Fibroblast of skin of left biceps (primary cell): ENCODE measurements at places on chromosomes 12 and 14.

DNA sequence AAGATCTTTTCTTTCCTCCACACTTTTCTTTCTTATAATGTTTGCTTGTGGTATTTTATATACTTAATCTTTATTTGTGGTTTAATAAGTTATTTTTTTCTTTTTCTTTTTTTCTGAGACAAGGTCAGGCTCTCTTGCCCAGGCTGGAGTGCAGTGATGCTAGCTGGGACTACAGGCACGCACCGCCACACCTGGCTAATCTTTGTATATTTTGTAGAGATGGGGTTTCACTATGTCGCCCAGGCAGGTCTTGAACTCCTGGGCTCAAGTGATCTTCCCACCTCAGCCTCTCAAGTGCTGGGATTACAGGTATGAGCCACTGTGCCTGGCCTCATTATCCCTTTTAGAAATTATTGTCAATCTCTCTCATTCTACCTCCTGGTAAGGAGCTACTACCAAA is 87.1 kb downstream of the SCFD1 start:
- DNase-seq, result no peak

- no peak for DNase-seq
These were observed 27.4 kb downstream of the NELL2 start for GRCh38 chr12:44848703-44849085.

DNA sequence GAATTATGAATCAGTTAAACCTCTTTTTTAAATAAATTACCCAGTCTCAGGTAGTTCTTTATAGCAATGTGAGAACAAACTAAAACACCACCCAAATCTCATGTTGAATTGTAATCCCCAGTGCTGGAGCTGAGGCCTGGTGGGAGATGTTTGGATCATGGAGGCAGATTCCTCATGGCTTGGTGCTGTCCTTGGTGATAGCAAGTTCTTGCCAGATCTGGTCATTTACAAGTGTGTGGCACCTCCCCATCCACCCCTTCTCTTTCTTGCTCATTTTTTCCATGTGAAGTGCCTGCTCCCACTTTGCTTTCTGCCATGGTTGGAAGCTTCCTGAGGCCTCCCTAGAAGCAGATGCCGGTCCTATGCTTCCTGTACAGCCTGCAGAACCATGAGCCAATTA is 102.1 kb upstream of the ANO4 start:
- no peak for DNase-seq

GRCh38 chr12:42617622-42618021 is 28.1 kb upstream of the PRICKLE1 start:
- no peak for DNase-seq

GRCh38 chr14:68792979-68793733 is at the start of gene ZFP36L1:
TSS of gene ZFP36L1 (minus strand) at chr14:68793067. CDS start at chr14:68792938, 129 bp downstream.
- DNase-seq, result peak; percentile 96

GRCh38 chr12:20309504-20310148 is 58.7 kb upstream of the PDE3A start:
- DNase-seq, result no peak

- DNase-seq, result no peak
These were observed 45.9 kb downstream of the AEBP2 start for GRCh38 chr12:19485240-19485639.

- no peak for DNase-seq
These were observed 305.4 kb downstream of the BMP4 start for GRCh38 chr14:53651096-53651740.

- no peak for DNase-seq
These were observed 13.8 kb downstream of the BICD1 start for GRCh38 chr12:32120419-32120818.

- DNase-seq, result no peak
These were observed 16.6 kb upstream of the LRTM2 start for GRCh38 chr12:1803736-1804135.

DNA sequence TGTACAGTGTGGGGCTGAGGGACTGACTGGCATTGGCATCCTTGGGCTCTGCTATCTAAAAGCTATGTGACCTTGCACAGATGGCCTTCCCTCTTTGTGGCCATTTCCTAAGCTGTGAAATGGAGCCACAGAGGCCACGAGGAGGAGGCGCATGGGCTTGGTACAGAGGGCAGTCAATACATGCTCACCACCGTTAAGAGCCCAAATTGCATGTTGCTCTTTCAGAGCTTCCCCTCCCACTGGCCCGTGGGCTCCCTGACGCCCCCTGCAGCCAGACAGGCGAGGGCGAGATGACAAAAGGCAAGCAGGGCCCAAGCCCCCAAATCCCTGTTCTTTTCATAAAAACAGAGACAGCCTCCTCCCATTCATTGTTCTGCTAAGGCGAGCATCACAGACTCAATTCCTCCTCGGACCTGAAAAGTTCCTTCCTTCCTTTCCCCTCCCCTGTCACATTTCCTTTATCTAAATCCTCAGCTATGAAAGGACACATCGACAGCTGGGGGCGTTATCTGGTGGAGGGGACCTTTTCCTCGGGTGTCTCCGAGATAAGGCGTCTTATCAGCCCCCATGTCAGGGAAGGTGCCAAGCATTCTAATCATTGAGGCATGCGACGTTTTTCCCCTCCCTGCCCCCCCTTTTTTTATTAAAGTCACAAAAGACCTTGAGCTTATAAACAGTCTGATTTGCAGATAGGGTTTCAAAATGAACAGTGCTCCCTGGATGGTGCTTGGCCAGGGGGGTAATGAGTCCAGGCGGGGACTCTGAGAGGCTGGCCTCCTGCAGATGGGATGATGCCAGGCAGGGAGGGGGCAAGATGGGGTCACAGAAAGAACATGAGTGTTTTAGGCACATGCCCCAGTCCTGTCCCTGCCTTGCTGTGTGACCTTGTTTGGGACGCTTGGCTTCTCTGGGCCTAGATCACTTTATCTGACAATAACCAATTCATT is 26.4 kb downstream of the FAM222A start:
- DNase-seq, result no peak

DNA sequence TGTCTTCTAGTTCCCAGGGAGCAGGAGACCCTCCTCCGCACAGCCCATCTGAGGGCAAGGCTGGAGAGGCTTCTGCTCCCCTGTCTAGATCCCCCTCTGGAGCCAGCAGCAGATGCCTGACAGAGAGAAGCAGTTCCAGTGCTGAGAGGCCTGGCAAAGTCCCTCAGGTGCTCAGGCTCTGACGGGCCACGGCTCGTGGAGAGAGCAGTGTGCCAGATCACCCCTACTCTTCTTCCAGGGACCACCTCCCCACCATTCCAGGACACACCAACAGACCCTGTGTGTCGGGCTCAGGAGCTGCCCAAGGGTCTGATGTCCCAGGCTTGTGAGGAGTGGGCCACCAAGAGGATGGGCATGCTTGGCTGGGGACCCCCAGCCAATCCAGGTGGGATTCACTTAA is 22.5 kb upstream of the C14orf180 start:
- no peak for DNase-seq
